Stimulated activated CD8-positive, alpha-beta memory T cell treated with anti-CD3 and anti-CD28 coated beads, Interleukin-2, amount 100 ng/mL, for 1 hour (primary cell): ENCODE measurements at places on chromosomes 2 and 18.

GRCh38 chr2:195388028-195388427, 269.0 kb upstream of the SLC39A10 start:
- no peak for DNase-seq

DNA sequence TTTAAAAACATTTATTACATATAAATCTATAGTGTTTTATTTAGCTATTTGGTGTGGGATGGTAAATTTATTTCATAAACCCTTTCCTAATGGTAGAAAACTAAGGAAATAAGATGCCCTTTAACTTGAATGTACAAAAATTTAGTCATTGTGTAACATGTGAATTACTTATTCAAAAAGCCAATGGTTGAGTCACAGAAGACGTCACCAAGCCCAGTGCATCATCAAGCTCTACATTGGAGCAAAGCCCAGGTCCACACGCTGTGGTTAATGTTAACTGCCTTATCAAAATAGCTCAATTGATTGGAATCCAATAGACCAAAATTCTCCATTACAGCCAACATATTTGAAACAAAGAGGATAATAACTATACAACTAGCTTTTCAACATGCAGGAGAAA, 145.5 kb upstream of the LYPD1 start:
- no peak for DNase-seq

DNA sequence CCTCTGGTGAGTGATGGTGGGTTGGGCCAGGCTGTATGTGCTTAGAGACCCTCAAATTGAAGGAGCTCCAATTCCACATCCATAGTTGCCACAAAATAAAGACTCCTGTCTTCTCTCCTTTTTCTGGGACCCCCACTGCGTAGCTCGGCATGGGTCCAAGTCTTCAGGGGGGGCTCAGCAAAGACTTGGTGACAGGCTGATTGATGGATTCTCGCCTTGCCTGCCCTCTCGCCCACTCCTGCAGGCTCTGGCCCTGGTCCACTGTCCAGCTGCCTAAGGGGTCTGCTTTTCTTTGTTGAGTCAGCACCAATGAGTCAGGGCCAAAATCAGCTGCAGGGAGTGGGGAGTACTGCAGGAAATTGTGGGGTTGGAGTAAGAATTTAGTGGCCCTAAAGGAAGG, 21.5 kb downstream of the RPL37A start:
- DNase-seq: no peak

- no peak for DNase-seq
Measured at GRCh38 chr18:48821845-48822244, 128.9 kb downstream of the SMAD7 start.

DNA sequence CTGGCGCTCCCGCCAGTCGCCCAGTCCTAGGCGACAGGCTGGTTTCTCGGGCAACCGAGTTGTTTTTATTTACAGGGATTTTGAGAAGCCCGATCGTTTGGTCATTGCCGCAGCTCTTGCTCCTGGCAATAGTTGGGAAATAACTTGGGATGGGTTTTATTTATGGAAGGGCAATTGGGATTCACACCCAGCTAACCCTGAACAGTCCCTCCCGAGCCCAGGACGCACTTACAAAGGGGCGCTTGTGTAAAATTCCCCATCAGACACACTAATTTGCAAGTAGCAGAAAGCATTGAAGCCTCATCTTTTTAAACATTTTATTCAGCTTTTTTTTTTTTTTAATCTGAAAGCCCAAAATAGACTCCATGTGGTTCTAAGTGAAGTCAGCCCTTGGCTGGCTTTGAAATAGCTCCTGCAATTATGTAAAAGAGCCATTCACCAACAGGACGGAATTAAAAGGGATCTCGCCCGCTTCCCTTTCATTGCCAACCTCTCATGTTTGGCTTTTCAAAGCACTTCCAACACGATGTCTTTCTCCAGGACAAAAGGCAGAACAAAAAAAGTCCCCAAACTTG, 3.6 kb upstream of the GBX2 start:
- no peak for DNase-seq

DNA sequence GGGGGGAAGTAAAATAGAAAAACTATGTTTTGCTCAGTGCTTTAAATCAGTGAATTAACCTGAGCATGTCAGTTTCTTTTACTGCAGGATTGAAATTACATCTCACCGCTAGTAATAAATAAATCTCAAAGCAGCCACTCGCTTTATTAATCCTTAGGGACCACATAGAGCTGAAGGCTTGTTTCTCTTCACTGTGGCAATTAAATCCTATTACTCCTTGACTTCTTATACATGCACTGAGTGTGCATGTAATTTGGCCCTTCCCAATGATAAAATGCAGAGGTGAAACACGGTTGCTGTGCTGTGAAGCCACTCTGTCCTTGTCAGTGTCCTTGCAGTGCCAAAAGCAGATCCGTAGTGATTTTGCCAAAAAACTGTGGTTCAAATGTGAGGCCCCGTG, 77.1 kb upstream of the RBM44 start:
- no peak for DNase-seq

- DNase-seq: no peak
Measured at GRCh38 chr2:238015705-238016104, 45.1 kb upstream of the SCLY start.

DNA sequence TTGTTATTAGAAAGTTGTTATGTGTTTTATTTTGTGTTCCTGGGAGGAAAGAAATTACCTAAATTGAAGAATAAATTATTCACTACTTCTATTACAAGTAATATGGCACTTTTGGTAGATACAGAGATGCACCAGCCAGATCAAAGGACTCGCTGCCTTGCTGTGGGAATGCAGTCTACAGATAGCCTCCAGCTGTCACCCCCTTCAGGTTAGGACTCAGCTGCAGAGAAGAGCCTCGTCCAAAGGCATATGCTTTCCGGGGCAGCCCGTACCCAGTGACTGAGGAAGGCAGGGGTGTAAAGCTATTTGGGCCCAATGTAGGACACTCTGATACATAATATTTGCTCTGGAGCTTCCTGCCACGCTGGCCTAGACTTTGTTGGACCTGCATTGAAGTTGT, 90.2 kb downstream of the CCDC148 start:
- no peak for DNase-seq

GRCh38 chr2:220890931-220891330, 681.2 kb downstream of the EPHA4 start:
- DNase-seq: no peak

DNA sequence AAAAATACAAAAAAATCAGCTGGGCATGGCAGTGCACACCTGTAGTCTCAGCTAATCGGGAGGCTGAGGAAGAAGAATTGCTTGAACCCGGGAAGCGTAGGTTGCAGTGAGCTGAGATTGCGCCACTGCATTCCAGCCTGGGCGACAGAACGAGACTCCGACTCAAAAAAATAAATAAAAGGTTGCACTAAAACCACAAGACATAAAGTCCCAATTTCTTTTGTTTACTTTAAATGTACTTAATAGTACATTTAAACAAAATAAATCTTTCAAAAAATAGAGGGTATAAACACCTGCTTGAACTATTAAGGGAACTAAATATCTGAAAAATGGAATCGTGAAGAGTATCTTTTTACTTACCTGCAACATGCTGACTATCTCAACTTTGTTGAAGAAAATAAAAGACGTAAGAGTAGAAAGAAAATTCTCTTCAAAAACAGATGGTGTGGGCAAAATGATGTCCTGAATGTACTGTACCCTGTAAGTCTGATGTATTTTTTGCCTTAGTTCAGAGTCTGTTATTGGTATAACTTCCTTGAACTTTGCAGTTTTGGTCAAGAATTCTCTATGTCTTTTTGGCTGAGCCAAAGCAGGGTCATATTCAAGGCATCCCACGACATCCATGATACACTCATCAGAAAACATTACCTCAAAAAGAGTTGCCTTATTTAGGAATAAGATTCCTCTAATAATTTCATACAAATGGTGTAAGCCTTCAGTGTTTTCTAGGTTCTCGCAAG, 19.2 kb downstream of the PPP4R3B start:
- DNase-seq: no peak
